Thoracic aorta (tissue), 2 donors: ENCODE measurements at places on chromosomes 16 and 17.

DNA sequence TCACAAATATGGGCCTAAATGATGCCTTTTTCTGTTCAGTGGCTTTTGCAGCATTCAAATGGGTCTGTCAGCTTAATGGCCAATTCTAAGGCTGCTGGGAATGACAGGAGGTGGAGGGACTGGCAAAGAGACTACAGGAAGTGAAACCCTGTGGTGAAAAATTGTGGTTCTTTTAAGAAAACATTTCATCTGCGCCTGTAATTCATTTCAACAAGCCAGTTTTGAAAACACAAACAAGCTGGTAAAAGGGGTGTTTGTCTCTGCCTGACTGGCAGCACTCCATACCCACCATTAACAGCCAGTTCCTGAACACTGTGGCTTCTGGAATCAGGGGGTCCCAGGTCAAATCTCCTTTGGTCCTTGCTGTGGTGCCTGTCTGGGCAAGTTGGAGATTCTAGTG lies 3.6 kb upstream of the KDM8 start:
- no peak for DNase-seq

- no peak for DNase-seq
Observed at GRCh38 chr16:63516394-63516793, 1480.2 kb upstream of the CDH8 start.

DNA sequence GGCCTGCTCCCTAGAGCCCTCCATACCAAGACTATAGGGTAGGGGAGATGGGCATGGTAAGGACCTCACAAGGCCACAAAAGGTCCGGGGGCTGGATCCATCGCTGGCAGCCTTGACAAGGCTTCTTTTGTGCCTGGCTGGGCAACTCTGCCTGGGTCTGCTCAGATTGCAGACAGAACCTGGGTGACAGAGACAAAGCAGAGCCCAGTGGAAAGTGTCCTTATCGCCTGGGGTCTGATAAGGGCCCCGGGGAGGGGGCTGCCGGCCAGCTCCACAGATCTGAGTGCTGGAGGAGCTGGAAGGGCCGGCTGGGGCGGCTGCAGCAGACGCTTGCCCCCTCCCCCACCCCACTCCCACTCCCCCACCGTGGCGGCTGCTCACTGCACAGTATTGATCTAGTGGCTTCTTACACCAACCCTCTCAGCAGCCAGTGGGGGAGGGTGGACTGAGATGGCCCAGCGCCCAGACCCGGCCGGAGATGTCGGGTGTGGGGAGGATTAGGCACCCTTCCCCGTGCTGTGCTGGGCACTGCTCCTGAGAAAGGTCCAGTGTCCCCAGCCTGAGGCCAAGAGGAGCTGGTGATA lies 7.2 kb downstream of the MMP15 start:
- DNase-seq: no peak

GRCh38 chr17:31279401-31279800 lies 17.6 kb downstream of the OMG start:
- DNase-seq: no peak

GRCh38 chr16:89547291-89547690 lies 13.2 kb upstream of the RPL13 start:
- no peak for DNase-seq

DNA sequence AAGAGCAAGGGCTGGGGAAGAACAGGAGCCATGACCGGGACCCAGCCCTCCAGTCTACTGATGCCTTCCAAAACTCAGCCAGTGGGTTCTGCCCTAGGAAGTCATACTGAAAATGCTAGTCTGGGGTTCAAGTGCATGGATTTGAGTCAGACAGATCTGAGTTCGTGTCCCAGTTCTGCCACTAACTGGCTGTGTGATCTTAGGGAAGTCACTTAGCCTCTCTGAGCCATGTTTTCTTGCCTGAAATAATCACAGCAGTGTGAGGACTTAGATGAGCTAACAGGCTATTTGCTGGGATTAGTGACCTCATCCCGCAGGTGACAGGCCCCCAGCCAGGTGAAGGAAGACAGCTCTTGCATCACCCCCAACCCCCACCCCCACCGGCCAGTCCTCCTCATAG lies 4.4 kb downstream of the GRIN2C start:
- DNase-seq: no peak

GRCh38 chr16:86287664-86288201 lies 222.6 kb upstream of the FOXF1 start:
- DNase-seq: no peak

DNA sequence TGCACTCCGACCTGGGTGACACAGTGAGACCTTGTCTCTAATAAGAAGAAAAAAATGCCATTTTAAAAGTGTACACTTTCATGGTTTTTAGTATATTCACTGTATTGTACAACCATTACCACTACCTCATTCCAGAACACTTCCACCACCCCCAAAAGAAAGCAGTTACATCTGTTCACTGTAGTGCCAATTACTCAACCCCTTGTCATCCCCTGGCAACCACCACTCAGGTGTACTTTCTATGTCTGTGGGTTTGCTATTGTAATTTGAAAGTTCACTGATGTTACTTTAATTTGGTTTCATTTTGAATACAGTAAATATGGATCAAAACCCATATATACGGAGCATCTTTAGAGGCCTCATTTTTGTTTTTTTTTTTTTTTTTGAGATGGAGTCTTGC lies 6.1 kb downstream of the ZG16 start:
- no peak for DNase-seq

DNA sequence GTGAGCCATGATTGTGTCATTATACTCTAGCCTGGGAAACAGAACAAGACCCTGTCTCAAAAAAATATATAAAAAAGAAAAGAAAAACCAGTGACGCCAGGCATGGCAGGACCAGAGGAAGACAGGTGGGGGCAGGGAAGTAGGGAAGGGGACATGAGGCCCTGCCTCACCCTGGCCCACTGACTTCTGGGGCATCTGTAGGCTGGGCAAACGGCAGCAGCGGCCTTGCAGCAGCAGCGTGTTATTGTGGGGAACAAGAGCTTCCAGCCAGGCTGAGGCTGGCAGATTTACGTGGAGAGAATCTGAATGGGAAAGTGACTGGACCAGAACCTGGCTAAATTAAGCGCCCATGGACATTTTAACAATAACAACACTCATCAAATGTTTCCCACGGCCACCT lies 19.4 kb downstream of the CMTM4 start:
- DNase-seq: no peak

GRCh38 chr16:79334127-79334526 lies 266.4 kb downstream of the MAF start:
- no peak for DNase-seq

GRCh38 chr16:89495121-89495520 lies 4.8 kb upstream of the ANKRD11 start:
- DNase-seq: no peak

GRCh38 chr17:68184816-68185436 lies 62.9 kb upstream of the AMZ2 start:
- no peak for DNase-seq

DNA sequence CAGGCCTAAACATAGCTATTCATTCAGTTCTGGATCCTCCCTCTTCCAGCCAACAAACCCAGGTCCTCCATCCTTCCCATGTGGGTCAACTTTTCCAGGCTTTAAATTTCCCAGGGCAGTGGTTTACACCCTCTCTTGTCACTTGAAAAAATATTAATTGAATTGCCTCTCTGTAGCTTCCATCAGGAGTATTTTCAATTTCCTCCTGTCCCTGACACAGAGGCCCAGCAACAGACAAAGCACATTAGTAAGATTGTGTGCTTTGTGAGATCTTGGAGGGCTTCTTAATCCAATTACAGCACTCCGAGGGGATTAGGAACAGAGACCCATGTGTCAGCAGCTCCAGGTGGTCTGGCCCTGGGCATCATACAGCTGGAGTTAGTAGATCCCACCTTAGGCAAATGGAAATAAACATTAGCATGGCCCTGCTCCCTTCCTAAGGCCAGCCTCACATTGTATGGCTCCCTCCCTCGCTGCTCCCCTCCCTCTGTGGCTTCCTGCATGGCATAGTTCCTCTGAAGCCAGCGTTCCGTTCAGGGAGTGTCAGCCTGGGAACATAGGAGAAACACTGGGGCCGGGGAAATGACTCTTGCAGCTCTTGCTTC lies 132.7 kb upstream of the HSBP1 start:
- no peak for DNase-seq

GRCh38 chr17:66214884-66215528 lies 14.2 kb downstream of the APOH start:
- no peak for DNase-seq

DNA sequence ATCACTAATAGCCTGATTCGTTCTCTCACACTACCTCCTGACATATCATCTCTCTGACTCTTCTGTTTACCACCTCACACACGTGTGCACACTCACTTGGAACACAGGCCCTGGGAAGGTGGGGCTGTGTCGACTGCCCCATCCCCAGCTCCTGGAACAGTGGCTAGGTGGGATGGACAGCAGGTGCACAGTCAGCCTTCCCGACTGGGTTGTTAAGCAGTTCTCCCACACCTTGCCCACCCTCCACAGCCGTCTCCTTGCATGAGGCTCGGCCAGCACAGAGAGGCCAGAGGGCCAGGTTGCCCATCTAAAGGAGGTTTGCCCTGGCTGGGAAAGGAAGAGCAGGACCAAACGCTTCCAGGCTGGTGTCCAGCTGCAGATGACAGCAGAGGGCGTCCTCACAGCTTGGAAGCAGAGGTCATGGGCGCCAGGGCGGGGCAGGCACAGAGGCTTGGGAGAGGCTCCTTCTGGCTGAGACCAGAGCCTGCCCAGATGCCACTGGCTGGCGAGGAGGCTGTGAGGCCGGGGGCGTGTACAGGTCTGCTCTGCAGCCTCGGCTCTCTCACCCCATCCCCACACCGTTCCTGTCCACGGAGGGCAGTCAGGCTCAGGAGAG lies 92.8 kb downstream of the AMFR start:
- DNase-seq: no peak

- DNase-seq: no peak
Observed at GRCh38 chr16:66503612-66504011, 46.3 kb downstream of the TK2 start.

DNA sequence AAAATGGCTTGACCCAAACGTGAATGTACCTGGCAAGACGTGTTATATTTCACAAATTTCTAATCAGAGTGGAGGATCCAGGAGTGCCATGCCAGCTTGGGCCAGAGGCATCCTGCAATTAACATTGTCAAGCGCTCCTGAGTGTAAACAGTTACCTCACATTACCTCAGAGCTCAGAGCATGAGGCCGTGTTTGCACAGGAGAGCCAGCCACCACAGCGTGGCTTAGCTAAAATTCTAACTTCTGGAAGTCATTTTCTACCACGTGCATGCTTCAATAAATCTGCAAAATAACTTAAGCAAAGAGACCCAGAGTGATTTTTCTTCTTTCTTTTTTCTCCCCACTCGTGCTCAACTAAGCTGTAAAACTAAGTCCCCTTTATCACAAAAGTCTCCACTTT lies 769.0 kb downstream of the KCNJ2 start:
- no peak for DNase-seq

GRCh38 chr17:35341411-35341992 lies 31.9 kb downstream of the SLFN11 start:
- DNase-seq: no peak
